Lower lobe of right lung (tissue), 2 donors: ENCODE measurements at places on chromosomes 6 and 20. TPM values are rescaled to one million over a fixed set of nuclear protein-coding genes. Genes with fewer than 3 reads are reported as not detected.

GRCh38 chr6:62775427-62776022 is 435.7 kb upstream of the FKBP1C start:
- no peaks in the 10 kb centered on the region for H3K27me3 ChIP-seq
- no peak for DNase-seq
- H3K4me3 ChIP-seq, result no peak overlapping the region
- no peak overlapping the region for H3K27ac ChIP-seq
- H3K36me3 ChIP-seq, result no peaks in the 10 kb centered on the region
- H3K4me1 ChIP-seq, result no peaks in the 10 kb centered on the region

NCOA7 gene
- total RNA-seq, result 64.4 TPM

- no peak overlapping the region for H3K27ac ChIP-seq
- H3K4me1 ChIP-seq, result no peaks in the 10 kb centered on the region
- H3K27me3 ChIP-seq, result no peaks in the 10 kb centered on the region
- H3K4me3 ChIP-seq, result no peak overlapping the region
- no peak for DNase-seq
- no peaks in the 10 kb centered on the region for H3K36me3 ChIP-seq
Measured at GRCh38 chr20:32574296-32575226, 10.6 kb downstream of the NOL4L start.

DNA sequence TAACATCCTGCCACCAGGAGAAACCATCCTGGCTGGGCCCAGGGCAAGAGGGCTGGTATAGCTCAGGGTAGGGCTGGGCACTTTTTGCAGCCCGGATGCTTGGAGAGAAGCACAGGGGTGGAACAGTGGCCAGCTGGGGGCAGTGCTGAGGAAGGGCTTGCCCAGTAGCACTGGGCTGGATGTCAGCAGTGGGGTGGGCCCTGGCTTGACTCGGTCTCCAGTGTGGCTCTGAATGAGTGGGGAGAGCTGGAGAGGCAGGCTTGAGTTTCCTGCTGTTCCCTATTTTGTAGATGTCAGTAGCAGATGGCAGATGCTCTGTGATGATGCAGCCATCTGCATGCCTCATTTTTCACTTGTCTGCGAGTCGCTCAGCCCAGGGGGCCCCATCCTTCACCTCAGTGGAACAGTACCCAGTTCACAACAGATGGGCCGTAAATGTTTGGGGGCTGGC is 56.3 kb upstream of the TULP1 start:
- H3K4me1 ChIP-seq, result no peaks in the 10 kb centered on the region
- peak; percentile 65 for DNase-seq
- no peak overlapping the region for H3K27ac ChIP-seq
- no peak overlapping the region for H3K4me3 ChIP-seq

TAF8 gene
- 35.1 TPM for total RNA-seq

GRCh38 chr20:12053353-12053752 is 135.7 kb downstream of the BTBD3 start:
- no peaks in the 10 kb centered on the region for H3K36me3 ChIP-seq
- H3K27ac ChIP-seq, result no peak overlapping the region
- no peak for DNase-seq
- H3K4me1 ChIP-seq, result no peaks in the 10 kb centered on the region
- H3K27me3 ChIP-seq, result no peaks in the 10 kb centered on the region

TBX18 gene
- total RNA-seq, result 1.5 TPM

ULBP2 gene
- 2.2 TPM for total RNA-seq

SEMG1 gene
- not detected for total RNA-seq

TXLNB gene
- total RNA-seq, result 1.1 TPM

DNA sequence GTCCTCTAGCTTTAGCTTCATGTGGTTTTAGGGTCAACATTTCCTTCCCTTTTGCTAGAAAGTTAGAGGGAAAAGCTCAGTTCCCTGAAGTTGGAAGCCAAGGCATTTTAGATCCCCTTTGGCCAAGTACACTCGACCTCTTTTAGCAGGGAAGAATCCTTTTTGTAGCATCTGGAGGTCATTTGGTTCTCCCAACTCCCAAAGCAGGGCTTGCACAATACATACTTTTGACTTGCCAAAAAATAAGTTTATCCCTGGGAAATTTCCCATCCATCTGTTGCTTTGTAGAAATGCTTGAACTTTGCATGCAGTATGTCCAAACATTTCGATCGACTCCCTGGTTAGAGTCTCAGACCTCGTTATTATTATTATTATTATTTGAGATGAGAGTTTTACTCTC is 4.6 kb upstream of the EDEM2 start:
- peaks cover 11% of the 10 kb centered on the region for H3K4me1 ChIP-seq
- DNase-seq, result no peak
- H3K36me3 ChIP-seq, result no peaks in the 10 kb centered on the region
- no peak overlapping the region for H3K27ac ChIP-seq
- no peak overlapping the region for H3K4me3 ChIP-seq

DNA sequence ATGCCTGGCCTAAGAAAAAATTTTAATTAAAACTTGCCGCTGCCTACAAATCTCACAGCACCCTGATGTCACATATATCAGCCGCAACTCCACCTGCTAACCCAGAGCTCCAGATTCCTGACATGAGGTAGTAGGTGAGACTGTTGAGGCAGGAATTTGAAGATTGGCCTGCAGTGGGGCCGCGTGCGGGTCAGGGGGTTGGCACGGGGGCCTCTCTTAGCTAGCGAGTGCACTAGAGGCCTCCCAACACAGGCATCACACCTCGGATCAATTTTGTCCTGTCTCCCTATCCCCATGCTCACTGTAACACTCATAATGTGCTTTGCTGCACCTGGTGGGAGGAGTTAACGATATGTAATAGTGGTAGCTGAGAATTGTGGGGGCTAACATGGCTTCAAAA is 349.8 kb downstream of the CDC5L start:
- peaks cover 8% of the 10 kb centered on the region for H3K4me1 ChIP-seq
- no peaks in the 10 kb centered on the region for H3K27me3 ChIP-seq
- DNase-seq, result no peak
- H3K36me3 ChIP-seq, result no peaks in the 10 kb centered on the region
- H3K4me3 ChIP-seq, result no peak overlapping the region

DNA sequence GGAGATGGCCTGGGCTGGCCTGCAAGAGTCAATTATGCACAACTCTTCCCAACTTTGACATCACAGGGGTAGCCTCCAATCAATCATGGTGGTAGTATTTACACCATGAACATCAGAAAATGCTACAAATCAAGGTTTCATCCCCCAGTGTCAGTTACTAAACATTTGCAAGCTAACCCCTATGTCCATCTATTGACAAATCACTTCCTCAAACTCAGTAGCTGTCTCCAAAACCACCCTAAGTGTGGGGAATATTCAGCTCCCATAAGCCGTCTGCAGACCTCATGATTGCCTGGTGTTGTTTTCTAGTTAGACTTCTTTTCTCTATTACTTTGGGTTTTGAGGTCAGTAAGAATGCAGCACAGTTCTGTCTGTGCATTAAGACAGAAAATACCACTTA is 200.8 kb upstream of the RIN2 start:
- H3K4me3 ChIP-seq, result no peak overlapping the region

GPSM3 gene
- total RNA-seq, result 76.2 TPM

DNA sequence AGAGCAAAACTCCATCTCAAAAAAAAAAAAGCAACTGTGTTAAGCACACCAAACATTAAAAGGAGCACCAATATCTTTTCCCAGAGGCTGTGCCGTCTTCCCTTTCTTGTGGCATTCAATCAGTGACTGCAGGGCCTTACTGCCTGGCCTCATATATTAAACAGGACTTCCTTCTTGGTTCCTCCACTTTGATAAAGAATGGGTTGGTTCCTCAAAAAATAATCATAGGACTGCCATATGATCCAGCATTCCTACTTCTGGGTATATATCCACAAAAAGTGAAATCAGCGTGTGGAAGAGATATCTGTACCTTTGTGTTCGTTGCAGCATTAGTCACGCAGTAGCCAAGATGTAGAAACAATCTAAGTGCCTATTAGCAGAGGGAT is 40.3 kb upstream of the GFOD1 start:
- no peak overlapping the region for H3K4me3 ChIP-seq
- peak overlapping the region; percentile 73 for H3K27ac ChIP-seq
- no peak for DNase-seq
- H3K27me3 ChIP-seq, result no peaks in the 10 kb centered on the region

- no peaks in the 10 kb centered on the region for H3K36me3 ChIP-seq
- H3K4me3 ChIP-seq, result no peak overlapping the region
- H3K27me3 ChIP-seq, result no peaks in the 10 kb centered on the region
- no peaks in the 10 kb centered on the region for H3K4me1 ChIP-seq
- H3K27ac ChIP-seq, result no peak overlapping the region
- DNase-seq, result no peak
Measured at GRCh38 chr6:23420659-23421350, 705.2 kb upstream of the NRSN1 start.

DNA sequence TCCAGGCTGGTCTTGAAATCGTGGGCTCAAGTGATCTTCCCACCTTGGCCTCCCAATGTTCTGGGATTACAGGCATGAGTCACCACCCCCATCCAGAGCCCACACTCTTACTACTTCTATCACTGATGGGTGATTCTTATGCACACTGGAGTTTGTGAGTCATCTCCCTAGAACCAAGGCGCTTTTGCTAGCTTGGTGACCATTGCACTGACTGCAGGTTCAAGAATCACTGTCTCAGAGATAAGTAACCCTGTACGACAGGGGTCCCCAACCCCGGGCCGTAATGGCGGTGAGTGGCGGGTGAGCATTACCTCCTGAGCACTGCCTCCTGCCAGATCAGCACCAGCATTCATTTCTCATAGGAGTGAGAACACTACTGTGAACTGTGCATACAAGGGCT is 118.8 kb downstream of the MAP3K7 start:
- H3K27me3 ChIP-seq, result no peaks in the 10 kb centered on the region
- no peak overlapping the region for H3K4me3 ChIP-seq
- H3K27ac ChIP-seq, result no peak overlapping the region
- DNase-seq, result no peak
- H3K36me3 ChIP-seq, result no peaks in the 10 kb centered on the region

- peaks cover 52% of the 10 kb centered on the region for H3K4me1 ChIP-seq
- peak overlapping the region; percentile 86 for H3K27ac ChIP-seq
- no peaks in the 10 kb centered on the region for H3K36me3 ChIP-seq
- H3K27me3 ChIP-seq, result no peaks in the 10 kb centered on the region
- peak; percentile 87 for DNase-seq
- H3K4me3 ChIP-seq, result no peak overlapping the region
Measured at GRCh38 chr6:30752157-30752927, 8.0 kb upstream of the IER3 start.

GRCh38 chr6:41729624-41730023 is 5.8 kb downstream of the TFEB start:
- H3K27ac ChIP-seq, result no peak overlapping the region
- peaks cover 57% of the 10 kb centered on the region for H3K4me1 ChIP-seq
- peak; percentile 24 for DNase-seq
- H3K27me3 ChIP-seq, result no peaks in the 10 kb centered on the region
- no peaks in the 10 kb centered on the region for H3K36me3 ChIP-seq
- no peak overlapping the region for H3K4me3 ChIP-seq

GRCh38 chr6:125732398-125732797 is 17.0 kb upstream of the HEY2 start:
- no peak overlapping the region for H3K27ac ChIP-seq
- no peaks in the 10 kb centered on the region for H3K36me3 ChIP-seq
- H3K4me1 ChIP-seq, result no peaks in the 10 kb centered on the region
- H3K4me3 ChIP-seq, result no peak overlapping the region
- H3K27me3 ChIP-seq, result peaks cover 12% of the 10 kb centered on the region

GRCh38 chr6:169795196-169795595 is 43.8 kb downstream of the ERMARD start:
- H3K4me3 ChIP-seq, result no peak overlapping the region
- peaks cover 11% of the 10 kb centered on the region for H3K4me1 ChIP-seq
- H3K27me3 ChIP-seq, result no peaks in the 10 kb centered on the region
- DNase-seq, result no peak
- no peak overlapping the region for H3K27ac ChIP-seq
- no peaks in the 10 kb centered on the region for H3K36me3 ChIP-seq

- no peak overlapping the region for H3K27ac ChIP-seq
- no peak for DNase-seq
- no peak overlapping the region for H3K4me3 ChIP-seq
- H3K36me3 ChIP-seq, result no peaks in the 10 kb centered on the region
- H3K4me1 ChIP-seq, result peaks cover 14% of the 10 kb centered on the region
Measured at GRCh38 chr6:35500782-35501181, 3.9 kb upstream of the TEAD3 start.

PGC gene
- 947 TPM for total RNA-seq

NKAIN4 gene
- not detected for total RNA-seq

GRCh38 chr6:26426691-26427450 is 13.4 kb upstream of the BTN3A3 start:
- H3K27ac ChIP-seq, result no peak overlapping the region
- no peaks in the 10 kb centered on the region for H3K27me3 ChIP-seq
- DNase-seq, result no peak
- H3K4me3 ChIP-seq, result no peak overlapping the region
- peaks cover 41% of the 10 kb centered on the region for H3K36me3 ChIP-seq

GRCh38 chr6:114718716-114719270 is 376.0 kb upstream of the HS3ST5 start:
- no peak overlapping the region for H3K4me3 ChIP-seq
- no peak overlapping the region for H3K27ac ChIP-seq
- no peaks in the 10 kb centered on the region for H3K27me3 ChIP-seq
- no peak for DNase-seq
- H3K36me3 ChIP-seq, result no peaks in the 10 kb centered on the region

DNA sequence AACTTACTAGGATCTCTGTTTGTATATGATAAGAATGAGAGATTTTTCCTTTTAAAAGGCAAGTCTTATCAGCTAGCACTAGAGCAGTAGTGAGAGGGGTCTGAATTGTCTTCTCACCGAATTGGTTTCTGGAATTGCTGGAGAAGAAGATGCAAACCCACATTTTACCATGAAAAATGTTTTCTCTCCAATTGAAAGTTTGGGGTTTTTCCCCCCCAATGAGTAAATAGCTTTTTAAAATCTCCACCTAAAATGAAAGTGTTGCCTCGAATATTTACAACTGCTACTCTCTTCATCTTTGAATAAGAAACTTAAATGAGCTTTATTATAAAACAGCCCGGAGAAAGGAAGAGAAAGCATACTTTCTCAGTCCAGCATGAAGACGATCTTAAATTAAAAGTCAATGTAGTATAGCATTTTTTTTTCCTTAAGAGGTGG is 1.8 kb downstream of the TCF21 start:
- DNase-seq, result no peak
- peak overlapping the region; percentile 59 for H3K4me3 ChIP-seq

GPR63 gene
- 0.71 TPM for total RNA-seq

DNA sequence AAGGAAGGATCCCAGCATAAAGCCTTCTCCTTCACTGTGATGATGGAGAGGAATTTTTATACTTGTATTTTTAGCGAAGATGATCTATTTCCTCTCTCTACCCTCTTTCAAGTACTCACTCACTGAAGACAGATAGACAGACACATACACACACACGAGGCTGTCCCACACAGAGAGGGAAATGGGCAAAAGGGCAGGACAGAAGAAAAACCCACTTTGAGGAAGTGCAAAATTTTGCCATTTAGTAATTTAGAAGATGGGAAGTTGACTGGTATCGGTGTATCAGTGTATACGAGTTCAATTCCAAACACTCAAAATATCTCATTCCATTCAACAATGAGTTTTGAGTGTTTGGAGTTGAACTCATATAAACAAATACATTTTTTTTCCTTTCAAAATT is 30.9 kb downstream of the HEBP2 start:
- DNase-seq, result no peak
- peaks cover 14% of the 10 kb centered on the region for H3K4me1 ChIP-seq
- H3K4me3 ChIP-seq, result no peak overlapping the region
- H3K36me3 ChIP-seq, result peaks cover 33% of the 10 kb centered on the region
- H3K27ac ChIP-seq, result no peak overlapping the region
- H3K27me3 ChIP-seq, result no peaks in the 10 kb centered on the region

- no peaks in the 10 kb centered on the region for H3K36me3 ChIP-seq
- no peaks in the 10 kb centered on the region for H3K27me3 ChIP-seq
- peak overlapping the region; percentile 11 for H3K27ac ChIP-seq
- H3K4me1 ChIP-seq, result peaks cover 25% of the 10 kb centered on the region
Measured at GRCh38 chr20:50724851-50725723, 6.3 kb upstream of the PARD6B start.
